Uterus (tissue), 4 donors: ENCODE measurements at places on chromosomes 2 and 18. TPM values are rescaled to one million over a fixed set of nuclear protein-coding genes. Genes with fewer than 3 reads are reported as not detected.

DNA sequence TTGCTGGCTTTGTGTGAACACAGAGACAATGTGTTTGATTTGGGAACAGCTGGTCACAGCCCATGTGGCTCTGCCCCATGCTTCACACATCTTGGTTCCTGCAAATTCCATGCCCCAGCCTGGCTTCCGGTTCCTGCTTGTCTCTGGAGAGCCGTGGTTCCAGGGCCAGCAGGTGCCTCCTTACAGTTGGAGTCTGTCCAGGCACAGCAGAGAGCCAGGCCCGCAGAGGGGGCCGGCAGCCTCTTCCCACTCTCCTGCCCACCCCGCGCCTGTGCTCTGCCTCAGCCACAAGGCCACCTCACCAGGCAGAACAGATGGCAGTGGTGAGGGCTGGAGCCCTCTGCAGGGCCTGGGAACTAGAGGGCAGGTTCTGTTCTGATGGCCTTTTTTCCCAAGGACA, 81.5 kb downstream of the LDLRAD4 start:
- no peak overlapping the region for H3K27ac ChIP-seq
- no peaks in the 10 kb centered on the region for H3K27me3 ChIP-seq
- no peaks in the 10 kb centered on the region for H3K36me3 ChIP-seq
- H3K4me1 ChIP-seq: peaks cover 13% of the 10 kb centered on the region

DNA sequence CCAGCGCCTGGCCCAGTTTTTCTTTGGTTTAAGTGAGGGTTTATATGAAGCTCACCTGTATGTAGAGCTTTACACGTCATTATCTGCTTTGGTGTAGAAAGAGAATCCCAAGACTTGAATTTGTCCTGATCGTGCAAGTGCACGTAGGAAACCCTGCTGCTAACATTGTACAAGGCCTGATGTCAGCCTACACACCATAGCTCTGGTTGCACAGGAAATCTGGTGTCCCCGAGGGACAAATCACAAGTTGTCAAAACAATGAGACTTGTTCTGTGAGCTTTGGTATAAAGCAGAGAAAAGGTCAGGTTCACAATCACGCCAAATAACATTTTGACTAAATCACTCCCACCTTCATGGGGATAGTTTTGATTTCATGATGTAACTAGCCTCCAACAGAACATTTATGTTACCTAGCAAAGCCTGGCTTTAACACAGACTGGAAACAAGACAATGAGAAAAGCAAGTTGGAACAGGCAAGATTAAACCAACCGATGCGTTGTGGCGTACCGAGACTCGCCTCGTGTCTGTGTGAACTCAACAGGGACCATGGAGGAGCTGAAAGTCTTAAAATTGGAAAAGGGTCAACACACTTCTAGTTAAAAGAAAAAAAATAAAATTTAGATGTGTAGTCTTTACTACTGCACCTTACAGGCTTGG, 41.4 kb downstream of the ZAP70 start:
- DNase-seq: no peak
- H3K4me1 ChIP-seq: no peaks in the 10 kb centered on the region
- no peak overlapping the region for H3K4me3 ChIP-seq
- no peaks in the 10 kb centered on the region for H3K27me3 ChIP-seq
- H3K27ac ChIP-seq: no peak overlapping the region
- H3K36me3 ChIP-seq: no peaks in the 10 kb centered on the region

DNA sequence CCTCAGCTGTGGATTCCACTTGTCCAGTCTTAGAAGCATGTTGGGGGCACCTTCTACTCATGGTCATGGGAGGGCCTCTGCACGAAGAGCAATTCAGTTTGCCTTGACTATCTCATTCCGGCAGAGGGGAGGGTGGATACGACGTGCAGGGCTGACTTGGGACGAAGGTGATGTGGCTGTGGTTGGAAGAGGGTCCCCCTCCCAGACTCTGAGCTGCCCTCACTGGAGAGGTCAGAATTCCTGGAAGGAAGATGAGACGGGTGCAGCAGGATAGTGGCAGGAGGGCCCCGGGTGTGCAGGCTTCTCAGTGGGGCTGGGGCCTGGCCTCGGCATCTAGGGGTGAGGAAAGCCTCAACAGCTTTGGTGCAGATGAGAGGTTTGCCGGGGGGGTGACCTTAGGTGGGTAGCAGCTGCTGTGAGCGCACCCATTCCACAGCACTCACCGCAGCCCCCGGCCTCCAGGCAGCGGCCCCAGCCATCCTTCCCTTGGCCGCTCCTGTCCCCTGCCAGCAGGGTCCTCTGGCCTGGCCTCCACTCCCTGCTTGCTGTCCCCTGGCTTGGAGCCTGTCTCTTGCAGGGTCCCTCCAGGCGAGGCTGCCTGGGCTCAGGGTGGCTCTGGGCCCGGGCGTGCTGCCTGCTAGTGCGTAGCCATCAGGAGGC, 3.2 kb downstream of the RNPEPL1 start:
- no peak overlapping the region for H3K4me3 ChIP-seq
- DNase-seq: no peak
- H3K4me1 ChIP-seq: no peaks in the 10 kb centered on the region
- H3K27ac ChIP-seq: no peak overlapping the region

GRCh38 chr2:237472909-237473877, 13.9 kb upstream of the MLPH start:
- no peak overlapping the region for H3K4me3 ChIP-seq
- DNase-seq: no peak
- H3K27ac ChIP-seq: peak overlapping the region; percentile 94
- H3K27me3 ChIP-seq: no peaks in the 10 kb centered on the region
- H3K36me3 ChIP-seq: no peaks in the 10 kb centered on the region
- no peaks in the 10 kb centered on the region for H3K4me1 ChIP-seq

DNA sequence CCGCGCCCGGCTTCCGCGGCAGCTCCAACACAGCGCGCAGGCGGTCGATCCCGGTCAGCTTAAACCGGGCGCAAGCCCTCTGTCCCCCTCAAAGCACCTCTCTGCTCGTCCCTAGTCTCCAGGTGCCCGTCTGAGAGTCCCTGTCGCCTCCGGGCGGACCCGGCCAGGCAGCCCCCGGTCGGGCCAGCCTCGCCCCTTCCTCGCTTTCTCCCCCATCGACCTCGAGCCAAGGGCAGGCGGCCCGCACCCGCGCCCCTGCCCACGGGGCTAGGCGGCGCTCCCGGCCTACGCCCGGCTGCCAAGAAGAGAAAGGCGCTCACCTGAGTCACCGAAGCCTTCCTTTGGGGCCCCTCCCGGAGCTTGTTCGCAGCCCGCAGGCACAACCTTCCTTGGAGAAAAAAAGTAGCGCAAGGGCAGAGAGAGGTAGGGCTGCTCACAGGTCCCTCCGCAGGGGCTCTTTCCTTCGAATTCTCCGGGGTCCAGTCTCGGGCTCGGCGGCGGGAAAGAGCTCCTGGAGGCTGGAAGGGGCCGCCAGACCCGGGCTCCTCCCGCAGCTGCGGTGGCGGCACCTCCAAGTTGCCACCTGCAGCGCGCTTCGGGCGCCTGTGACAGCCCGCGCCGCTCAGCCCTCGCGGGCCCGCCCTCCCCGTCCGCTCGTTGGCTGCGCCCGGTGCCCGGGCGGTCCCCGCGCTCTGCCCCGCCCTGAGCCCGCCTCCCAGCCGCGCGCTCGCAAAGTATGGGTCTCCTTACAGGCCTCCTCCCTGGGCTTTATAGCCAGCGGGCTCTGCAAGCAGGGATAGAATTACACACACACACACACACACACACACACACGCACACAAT, 86.5 kb upstream of the EPB41L3 start:
- H3K36me3 ChIP-seq: no peaks in the 10 kb centered on the region
- H3K27ac ChIP-seq: peak overlapping the region; percentile 70
- peak overlapping the region; percentile 48 for H3K4me3 ChIP-seq
- no peaks in the 10 kb centered on the region for H3K27me3 ChIP-seq
- H3K4me1 ChIP-seq: peaks cover 4% of the 10 kb centered on the region

DNA sequence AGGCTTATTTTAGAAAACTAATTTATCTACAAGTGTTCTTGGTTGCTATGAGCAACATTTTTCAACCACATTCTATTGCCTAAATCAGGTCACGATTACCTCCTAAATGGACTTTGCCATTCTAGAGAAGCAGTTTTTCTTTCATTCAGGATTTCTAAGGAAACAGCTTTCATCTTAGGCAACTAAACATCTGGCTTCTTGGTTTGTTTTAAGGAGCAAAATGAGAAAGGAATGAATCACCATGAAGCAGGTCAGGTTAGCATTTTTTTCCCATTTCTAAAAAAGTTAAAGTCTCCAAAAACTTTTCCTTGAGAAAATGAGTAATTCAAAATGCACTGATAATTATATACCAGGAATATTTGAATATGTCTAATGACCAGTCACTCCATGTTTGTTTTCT, 114.8 kb downstream of the GAREM1 start:
- no peaks in the 10 kb centered on the region for H3K36me3 ChIP-seq
- H3K4me1 ChIP-seq: peaks cover 4% of the 10 kb centered on the region
- no peak overlapping the region for H3K27ac ChIP-seq
- no peak for DNase-seq

DNA sequence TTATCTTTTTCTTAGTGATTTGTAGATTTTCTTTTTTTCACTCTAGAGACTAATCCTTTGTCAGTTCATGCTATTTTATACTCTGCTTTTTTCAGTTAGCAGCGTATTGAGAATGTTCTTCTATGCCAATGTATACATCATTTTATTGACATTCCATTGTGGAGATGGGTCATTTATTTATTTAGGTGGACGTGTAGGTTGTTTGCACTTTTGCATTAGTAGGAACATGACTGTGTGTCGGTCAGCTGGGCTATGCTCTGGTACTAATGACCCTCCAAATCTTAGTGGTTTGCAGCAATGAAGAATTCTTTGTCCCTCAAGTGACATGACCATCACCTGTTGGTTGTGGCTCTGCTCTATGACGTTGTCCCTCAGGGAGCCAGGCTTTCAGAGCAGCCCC, 33.6 kb downstream of the HPCAL1 start:
- H3K4me1 ChIP-seq: no peaks in the 10 kb centered on the region
- H3K27ac ChIP-seq: no peak overlapping the region
- H3K36me3 ChIP-seq: no peaks in the 10 kb centered on the region
- no peak overlapping the region for H3K4me3 ChIP-seq
- DNase-seq: no peak

CYS1 gene
- 9.1 TPM for total RNA-seq

SPDYA gene
- not detected for total RNA-seq

GKN1 gene
- total RNA-seq: not detected
